Progenitor cell of endocrine pancreas (in vitro differentiated cells): ENCODE measurements at places on chromosomes 11 and 22.

DNA sequence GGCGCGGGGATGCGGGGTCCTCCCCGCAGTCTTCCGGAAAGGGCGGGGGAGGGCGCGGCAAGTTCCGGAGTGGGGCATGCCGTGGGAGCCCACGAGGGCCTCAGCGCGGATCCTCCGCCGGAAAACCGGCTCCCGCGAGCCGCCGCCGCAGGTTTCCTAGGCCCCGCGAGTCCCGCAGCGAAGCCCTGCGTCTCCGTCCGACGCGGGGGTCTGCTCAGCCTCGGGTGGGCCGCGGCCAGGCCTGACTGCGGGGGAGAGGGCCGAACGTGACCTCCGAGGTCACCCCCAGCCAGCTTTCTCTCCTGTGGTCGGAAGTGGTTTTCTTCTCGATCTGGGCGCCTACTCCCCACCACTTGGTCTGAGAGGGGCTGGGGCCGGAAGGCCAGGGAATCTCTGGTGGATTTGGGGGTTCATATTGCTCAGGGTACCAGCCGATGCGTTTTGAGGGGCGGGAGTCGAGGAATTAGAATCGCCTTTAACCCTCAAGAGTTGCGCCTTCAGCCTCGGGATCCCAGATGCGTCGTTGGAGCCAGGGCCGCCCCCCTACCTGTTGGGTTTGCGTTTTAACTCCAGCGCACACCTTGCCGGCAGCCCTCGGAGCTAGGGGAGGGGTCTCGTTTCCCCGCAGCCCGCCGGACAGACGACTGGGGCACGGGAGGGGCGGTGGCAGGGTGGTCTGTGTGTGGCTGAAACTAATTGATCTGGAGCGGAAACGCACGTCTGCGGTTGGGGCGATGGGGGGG is 3.6 kb upstream of the CCND1 start:
- no peak for DNase-seq

- no peak for DNase-seq
These were observed 120.1 kb upstream of the OR9Q1 start for GRCh38 chr11:57903441-57904123.

- DNase-seq, result no peak
These were observed at the start of gene ART1 for GRCh38 chr11:3644817-3645235. Gene ART1 (plus strand): TSS chr11:3645128. CDS start chr11:3659214, 14,086 bp downstream.

GRCh38 chr11:61627850-61628661 is 47.2 kb upstream of the SYT7 start:
- DNase-seq, result peak; percentile 54

GRCh38 chr22:20646415-20646814 is 127.5 kb upstream of the SERPIND1 start:
- DNase-seq, result no peak

- no peak for DNase-seq
These were observed 9.3 kb downstream of the HINFP start for GRCh38 chr11:119130662-119131061.
